ENCODE measurements at places on chromosomes 7 and 10. TPM values are rescaled to one million over a fixed set of nuclear protein-coding genes. Genes with fewer than 3 reads are reported as not detected.

The C10orf90 gene
- 1.5 TPM for total RNA-seq

The FAM221A gene
- total RNA-seq = 21.3 TPM

The SLC26A5 gene
- 0.71 TPM for total RNA-seq

The TCERG1L gene
- 3.0 TPM for total RNA-seq

The ATP5F1C gene
- total RNA-seq = 248 TPM

The EBLN1 gene
- total RNA-seq = not detected

The SPDYE2 gene
- 0.27 TPM for total RNA-seq

The FKBP9 gene
- 134 TPM for total RNA-seq

The CFAP46 gene
- 7.5 TPM for total RNA-seq

The UNC5B gene
- 10.9 TPM for total RNA-seq

The ORC5 gene
- 56.0 TPM for total RNA-seq

The LRIT1 gene
- total RNA-seq = 51.8 TPM

The COL26A1 gene
- total RNA-seq = 6.9 TPM

The IFIT1B gene
- 1.0 TPM for total RNA-seq

The MLXIPL gene
- total RNA-seq = 0.82 TPM

The LLCFC1 gene
- total RNA-seq = not detected

The NUDT5 gene
- 42.3 TPM for total RNA-seq

The ZNF862 gene
- 19.2 TPM for total RNA-seq

The H2AZ2 gene
- total RNA-seq = 221 TPM

The BMS1 gene
- 21.1 TPM for total RNA-seq

The BTBD16 gene
- total RNA-seq = 0.16 TPM

The CRTAC1 gene
- 19.3 TPM for total RNA-seq
